Neural crest cell (in vitro differentiated cells): ENCODE measurements at places on chromosomes 5 and 9. TPM values are rescaled to one million over a fixed set of nuclear protein-coding genes. Genes with fewer than 3 reads are reported as not detected.

Gene AP3B1
- 46.6 and 51.8 TPM in 2 replicates for total RNA-seq

Gene SNCB
- total RNA-seq: 0.40 and 0.96 TPM in 2 replicates

Gene HDHD3
- total RNA-seq: 12.7 and 13.4 TPM in 2 replicates

DNA sequence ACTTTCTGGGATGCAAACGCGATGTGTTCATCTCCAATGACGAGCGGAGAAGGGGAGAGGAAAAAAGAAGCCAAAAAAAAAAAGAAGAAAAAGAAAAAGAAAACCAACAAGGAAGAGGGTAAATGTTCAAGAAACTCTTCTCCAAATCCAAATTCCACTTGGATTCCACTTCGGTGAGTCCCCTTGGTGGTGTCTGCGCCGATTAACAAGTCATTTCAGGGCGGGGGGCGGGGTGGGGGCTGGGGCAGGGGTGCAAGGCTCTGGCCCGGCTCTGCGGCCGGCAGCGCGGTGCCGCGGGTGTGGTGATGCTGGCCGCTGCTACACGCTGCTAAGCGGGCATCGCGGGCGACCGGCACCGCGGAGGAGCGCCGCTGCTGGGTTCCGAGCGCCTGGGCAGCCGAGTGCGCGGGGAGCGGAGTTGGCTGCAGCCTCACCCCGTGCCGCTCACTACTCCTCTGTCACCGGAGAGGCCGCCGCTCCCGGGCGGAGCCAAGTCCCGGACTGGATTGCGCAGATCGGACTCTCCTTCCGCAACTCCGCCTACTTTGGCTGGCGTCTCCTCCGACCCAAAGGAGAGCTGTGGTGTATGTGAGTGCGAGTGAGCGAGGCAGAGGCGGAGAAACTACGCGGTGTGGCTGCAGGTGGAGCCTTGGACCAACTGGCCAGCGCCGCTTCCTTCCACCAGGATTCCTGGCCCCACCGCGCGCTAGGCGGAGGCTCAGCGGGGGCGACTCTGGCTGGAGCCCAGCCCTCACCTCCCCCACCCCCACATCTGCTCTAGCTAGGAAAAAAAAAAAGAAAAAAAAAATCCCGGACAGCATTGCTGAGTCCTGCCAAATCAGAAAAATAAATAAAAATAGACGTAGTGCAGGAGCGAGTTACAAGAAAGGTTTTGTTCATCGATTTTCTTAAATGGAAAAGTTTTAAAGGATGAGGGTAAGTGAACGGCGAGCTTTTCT, at the start of gene SEMA6A:
Gene SEMA6A (minus strand): TSS at position 457 of the 959 bp plus-strand sequence. CDS start 69,879 bp downstream, outside the sequence.
- H3K4me1 ChIP-seq: peaks cover 34% of the 10 kb centered on the region
- peak; percentile 94 for DNase-seq
- no peaks in the 10 kb centered on the region for H3K36me3 ChIP-seq
- peak within 1 kb of the TSS; percentile 99 for H3K4me3 ChIP-seq
- H3K27me3 ChIP-seq: peaks cover 45% of the 10 kb centered on the region
